Non-pigmented ciliary epithelial cell (primary cell): ENCODE measurements at places on chromosomes 12 and 14.

DNA sequence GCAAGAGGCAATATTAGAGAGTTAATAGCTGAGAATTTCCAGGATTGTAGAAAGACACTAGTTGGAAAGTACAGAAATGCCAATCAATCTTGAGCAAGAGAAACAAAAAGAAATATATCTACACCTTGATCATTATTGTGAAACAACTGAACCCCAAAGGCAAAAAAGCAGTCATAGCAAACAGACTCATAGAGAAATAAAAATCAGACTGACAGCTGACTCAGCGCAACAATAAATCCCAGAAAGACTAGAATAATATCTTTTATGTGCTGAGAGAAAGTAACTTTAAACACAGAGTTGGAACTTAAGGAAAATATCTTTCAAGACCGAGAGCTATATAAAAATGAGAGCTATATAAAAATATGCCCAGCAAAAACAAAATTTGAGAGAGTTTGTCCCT lies 52.9 kb downstream of the PTPRB start:
- no peak for DNase-seq

DNA sequence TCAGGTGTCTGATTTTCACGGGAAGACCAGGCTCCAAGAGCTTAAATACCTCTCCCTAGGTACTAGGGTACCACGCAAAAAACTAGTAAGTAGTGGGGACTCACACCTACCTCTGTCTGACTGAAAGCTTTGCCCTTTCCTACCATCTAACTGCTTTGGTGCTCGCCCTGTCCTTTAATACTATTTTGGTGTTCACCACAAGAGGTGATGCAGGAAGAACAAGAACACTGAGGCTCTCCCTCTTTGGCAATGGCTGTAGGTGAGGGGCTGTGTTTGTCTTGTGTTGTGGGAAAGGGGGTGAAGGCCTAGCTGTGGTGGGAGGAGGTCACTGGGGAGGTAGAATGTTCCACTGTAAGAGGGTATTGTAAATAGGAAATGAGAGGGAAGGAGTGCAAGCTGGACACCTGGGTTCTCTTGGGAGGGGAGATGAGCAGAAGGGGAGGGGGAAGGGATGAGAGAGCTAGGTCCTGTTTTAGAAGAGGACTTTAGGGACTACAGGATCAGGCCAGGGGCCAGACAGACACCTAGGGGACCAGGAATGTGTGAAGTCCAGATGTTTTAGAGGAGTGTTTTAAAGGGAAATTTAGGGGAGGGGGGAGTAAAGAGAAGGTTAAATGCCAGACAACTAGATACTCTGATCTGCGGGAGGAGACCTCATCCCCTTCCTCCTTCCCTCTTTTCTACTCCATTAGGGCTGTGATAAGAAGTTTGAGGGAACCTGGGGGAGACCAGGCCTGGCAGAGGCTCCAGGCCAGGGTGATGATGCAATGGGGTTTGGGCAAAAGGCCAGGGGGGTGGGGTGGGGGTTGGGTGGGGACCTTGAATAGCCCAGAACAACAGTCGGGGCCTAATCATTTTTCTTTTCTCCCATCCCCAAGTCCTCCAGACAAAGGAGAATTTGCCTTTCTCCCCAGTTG lies 2.1 kb downstream of the ITGA5 start:
- DNase-seq, result no peak

DNA sequence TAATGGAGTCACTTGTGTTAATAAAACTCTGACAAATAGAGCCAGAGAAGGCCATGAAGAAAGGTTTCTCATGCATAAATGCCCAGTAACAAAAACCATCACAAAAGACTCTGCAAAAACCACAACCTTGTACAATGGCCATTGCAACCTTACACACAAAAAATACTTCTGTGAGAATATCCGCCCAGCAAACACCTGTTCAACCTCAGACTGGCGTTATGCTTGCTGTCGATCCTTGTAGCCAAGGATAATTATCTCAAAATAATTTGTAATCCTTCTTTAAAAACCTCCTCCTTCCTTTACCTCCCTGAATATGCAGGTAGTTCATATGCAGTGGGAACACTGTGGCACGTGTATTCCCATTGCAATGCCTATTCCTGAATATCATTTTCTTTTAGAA lies 157.1 kb downstream of the SLC41A2 start:
- DNase-seq, result no peak

- DNase-seq, result no peak
Observed at GRCh38 chr12:102498471-102498870, 18.1 kb upstream of the IGF1 start.

GRCh38 chr12:118164798-118165486 lies 29.0 kb downstream of the PEBP1 start:
- peak; percentile 4 for DNase-seq

- DNase-seq, result no peak
Observed at GRCh38 chr14:31479027-31479426, 8.8 kb downstream of the GPR33 start.

- no peak for DNase-seq
Observed at GRCh38 chr12:3199551-3200031, 122.4 kb downstream of the TSPAN9 start.

DNA sequence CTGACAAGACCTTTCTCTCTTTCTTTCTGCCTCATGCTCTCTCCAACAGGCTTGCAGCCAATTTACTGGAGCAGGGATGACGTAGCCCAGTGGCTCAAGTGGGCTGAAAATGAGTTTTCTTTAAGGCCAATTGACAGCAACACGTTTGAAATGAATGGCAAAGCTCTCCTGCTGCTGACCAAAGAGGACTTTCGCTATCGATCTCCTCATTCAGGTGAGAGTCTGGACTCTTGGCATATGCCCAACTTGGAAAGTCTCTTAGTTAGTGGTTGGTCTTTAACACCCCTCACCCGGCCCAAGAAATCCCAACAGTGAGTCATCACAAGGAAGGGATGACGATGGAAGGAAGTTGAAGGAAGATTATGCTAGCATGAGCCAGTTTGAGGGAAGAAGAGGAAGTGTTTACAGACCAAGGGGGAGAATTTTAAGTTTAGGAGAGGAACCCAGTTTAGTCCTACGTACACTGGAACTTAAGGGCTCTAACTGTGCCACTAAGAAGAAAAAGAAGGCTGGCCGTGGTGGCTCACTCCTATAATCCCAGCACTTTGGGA lies 189.7 kb downstream of the ETV6 start:
- no peak for DNase-seq

DNA sequence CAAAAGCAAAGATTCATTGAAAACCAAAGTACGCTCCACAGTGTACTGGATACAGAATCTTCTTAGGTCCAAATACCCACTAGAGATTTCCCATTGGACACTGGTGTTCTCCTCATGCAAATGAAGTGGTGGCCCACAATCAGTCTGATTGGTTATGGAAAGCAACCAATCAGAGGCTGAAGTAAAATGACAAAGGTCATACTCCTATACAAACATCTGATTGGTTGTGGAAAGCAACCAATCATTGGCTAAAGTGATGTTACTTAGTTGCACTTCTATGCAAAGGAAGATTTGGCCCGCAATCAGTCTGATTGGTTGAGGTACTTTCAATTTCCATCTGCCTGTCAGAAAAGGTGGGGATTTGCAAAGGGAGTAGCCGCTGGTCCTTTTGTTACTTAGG lies 1.3 kb upstream of the WASHC3 start:
- no peak for DNase-seq

DNA sequence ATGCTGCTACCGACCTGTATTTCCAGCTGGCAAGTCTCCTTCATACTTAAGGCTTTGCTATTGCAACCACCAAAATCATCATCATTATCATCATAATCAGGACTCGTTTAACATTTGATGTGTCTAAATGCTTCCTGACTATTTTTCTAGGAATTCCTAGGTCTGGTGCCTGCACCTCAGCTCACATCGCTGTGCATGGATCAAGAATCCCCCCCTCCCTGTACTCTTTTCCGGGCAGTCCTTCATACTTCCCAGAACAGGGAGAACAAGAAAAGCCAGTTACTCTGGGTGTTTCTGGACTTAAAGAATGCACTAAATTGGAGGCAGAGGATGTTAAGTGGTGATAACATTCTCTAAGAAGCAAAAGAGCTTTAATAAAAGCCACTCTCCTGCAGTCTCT lies 9.4 kb downstream of the ERP27 start:
- DNase-seq, result no peak

- DNase-seq, result no peak
Observed at GRCh38 chr12:111598637-111599452, at the start of gene ATXN2. Gene ATXN2, minus strand, starts transcription at chr12:111599315. Its CDS starts 281 bp downstream, at chr12:111599034.

DNA sequence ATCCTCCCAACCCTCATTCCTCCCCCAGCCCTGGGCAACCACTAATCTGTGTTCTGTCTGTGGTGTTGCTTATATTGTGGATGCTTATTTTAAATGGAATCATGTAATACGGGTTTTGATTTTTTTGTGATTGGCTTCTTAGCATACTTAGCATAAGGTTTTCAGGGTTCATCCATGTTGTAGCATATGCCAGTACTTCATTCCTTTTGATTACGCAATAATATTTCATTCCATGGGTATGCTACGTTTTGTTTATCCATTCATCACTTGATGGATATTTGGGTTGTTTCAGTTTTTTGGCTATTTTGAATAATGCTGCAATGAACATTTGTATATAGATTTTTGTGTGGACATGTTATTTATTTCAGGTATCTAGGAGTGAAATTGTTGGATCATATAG lies 82.9 kb downstream of the TSPAN9 start:
- no peak for DNase-seq

DNA sequence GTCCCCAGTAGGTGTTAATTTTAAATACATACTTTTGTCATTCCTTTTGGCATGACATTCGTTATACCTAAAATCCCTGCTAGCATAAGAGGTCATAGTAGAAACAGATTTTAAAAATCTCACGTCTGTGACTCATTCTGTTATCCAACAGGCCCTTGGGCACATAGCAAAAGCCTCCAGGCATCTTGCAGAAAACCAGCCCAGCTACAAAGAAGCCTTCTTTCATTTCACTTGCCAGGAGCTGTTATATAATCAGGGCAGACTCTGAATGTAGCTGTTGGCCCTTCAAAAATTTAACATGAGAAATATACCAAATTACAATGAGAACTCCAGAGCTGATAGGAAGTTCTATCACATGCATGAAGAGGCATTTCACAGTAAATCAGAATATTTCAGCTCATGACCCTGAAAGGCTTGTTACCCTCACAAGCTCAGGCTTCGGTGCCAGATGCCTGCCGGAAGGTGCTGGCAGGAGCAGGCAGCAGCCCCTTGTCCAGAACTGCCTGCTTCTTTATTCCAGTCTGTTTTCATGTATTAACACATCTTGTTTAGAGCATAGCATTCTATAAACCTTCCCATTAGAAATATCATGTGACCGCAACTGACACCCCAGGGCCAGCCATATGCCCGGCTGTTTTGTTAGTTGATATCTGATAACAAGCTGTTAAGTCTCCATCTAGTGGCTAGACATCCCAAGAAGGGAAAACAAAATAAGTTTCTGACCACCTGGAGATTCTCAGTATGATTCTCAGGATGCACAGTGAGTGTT lies 17.8 kb downstream of the E2F7 start:
- DNase-seq, result no peak

GRCh38 chr14:22427771-22428231 lies 161.2 kb downstream of the DAD1 start:
- no peak for DNase-seq

- DNase-seq, result no peak
Observed at GRCh38 chr12:117662620-117663395, 301.4 kb upstream of the NOS1 start.

GRCh38 chr12:1642513-1642912 lies 13.5 kb downstream of the WNT5B start:
- DNase-seq, result no peak

- no peak for DNase-seq
Observed at GRCh38 chr12:91203610-91204009, 21.0 kb upstream of the DCN start.

GRCh38 chr12:124759841-124760503 lies 103.7 kb downstream of the SCARB1 start:
- no peak for DNase-seq

DNA sequence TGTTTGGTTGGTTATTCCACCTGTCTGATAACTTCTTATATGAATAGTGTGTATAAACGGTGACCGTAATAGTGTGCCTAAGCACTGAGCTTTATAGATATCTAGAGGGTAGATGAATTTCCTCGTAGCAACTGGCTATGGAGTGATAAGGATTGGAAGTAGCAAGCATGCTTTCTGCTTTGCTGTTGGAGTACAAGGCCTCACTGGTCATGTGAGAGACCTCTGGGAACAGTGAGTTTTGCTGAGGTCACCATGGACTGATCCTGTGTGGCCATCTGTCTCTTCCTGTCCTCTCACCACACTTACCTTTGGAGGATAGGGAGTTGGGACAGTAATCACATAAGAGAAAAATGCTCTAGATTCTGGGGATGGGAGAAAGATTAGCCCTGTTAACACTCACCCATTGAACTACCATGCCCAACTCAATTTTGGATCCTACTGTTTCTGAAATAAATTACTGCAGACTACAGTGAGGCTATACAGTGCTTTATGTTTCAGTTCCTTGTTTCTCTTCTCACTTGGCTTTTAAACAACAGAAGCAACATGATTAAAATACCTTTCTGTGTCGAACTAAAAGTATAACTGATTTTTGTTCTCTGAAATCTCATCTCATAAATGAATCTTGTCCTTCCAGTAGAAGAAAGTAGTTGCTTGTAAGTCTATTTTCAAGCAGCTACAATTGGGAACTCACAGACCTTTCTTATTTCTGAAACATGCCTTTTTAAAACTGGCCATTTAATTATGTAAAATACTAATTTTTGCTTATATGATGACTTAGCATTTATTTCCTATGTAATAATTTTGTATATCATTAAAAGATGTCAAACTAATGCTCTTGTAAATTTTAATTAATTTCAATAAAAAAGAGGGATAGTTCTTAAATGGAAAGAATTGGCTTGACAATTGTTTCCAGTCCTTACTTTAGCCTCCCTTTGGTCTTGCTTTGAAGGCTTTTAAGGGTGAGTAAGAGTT lies 8.3 kb downstream of the TMX1 start:
- no peak for DNase-seq

GRCh38 chr12:26473291-26473690 lies 277.9 kb downstream of the SSPN start:
- no peak for DNase-seq

- DNase-seq, result no peak
Observed at GRCh38 chr14:44170101-44170500, 337.0 kb downstream of the FSCB start.

GRCh38 chr12:8047842-8048241 lies 15.3 kb downstream of the FOXJ2 start:
- no peak for DNase-seq

DNA sequence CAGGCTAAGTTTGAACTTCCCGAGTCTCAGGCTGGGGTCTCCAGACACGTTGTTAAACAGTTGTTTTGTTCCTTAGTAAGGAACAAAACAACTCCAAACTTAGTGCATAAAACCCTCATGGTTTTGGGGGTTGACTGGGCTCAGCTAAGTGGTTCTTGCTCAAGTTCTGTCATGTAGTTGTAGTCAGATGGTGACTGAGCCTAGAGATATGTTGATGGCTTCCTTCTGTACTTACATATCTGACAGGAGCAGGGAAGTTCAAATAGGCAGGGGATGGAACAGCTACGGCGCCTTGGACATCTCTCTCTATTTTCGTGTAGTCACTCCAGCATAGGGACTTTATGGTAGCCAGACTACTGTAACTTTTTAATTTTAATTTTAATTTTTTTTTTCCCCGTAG lies 45.7 kb downstream of the SPATS2 start:
- DNase-seq, result no peak
